ENCODE measurements at places on chromosomes 3 and 15. TPM values are rescaled to one million over a fixed set of nuclear protein-coding genes. Genes with fewer than 3 reads are reported as not detected.

DNA sequence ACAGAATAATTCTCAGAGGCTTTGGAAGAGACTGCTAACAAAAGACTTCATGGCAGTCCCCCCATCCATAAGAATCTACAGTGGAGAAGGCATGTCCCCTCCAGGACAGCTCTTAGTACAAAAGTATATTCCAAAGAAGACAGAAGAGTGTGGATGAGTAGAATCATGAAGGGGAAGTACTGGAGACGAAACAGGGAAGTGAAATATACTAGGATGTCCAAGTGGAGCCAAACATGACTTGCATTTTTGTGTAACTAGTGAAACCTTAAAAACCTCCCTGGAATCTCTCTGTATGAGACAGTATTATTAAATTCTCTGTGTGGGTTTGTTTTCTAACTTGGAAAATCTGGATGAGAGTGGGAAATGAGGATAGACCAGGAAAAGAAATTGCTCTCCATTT, 312.4 kb downstream of the RSL24D1 start:
- DNase-seq = no peak

DNA sequence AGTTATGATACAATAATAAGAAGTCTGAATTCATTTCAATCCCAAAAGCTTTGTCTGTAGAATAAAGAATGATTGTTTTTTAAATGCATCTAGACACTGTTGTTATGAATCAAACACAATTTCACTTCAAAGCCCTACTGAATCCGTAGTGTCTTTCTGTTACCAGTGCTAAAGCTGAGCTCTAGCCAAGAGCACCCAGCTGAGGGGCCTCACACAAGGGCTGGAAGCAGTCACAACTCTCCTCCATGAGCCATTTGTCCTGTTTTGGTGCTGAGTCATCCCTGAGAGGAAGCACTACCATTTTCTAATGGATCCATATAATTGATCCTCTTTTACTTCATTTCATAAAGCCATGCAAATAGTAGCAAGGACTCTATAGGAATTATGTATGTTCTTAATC, 158.2 kb upstream of the ANKRD28 start:
- DNase-seq = no peak

GRCh38 chr3:32850226-32850625, 32.4 kb downstream of the TRIM71 start:
- no peak for DNase-seq

DNA sequence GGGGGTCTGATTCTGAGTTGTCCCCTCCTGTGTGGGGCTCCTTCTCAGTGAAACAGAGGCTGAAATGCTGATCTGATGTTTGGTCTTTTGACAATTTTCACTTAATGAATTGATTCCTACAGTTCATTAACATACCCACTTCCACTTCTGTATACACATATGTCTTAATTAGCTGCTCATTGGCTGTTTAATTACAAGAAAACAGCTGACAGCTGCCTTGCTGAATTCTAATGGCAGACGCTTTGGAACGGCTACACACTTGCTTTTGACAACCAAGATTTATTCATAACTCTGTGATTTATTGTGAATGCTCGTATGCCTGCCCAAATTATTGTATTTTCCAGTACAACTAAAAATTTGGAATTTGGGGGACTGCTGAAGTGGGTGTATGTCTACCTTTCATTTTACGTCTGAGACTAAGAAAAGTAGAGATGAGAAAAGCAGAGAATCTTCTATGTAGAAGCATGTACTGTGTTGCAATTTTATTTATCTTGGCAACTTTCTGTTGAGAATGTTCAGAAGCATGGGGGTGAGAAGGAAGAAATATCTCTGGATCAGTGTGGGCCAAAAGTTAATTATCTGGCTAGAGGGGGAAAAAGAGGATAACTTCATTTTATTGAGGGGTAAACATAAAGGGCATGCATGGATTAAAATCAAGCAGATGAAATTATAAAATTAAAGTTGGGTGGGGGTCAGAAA, 46.5 kb upstream of the ICE2 start:
- DNase-seq = no peak

DNA sequence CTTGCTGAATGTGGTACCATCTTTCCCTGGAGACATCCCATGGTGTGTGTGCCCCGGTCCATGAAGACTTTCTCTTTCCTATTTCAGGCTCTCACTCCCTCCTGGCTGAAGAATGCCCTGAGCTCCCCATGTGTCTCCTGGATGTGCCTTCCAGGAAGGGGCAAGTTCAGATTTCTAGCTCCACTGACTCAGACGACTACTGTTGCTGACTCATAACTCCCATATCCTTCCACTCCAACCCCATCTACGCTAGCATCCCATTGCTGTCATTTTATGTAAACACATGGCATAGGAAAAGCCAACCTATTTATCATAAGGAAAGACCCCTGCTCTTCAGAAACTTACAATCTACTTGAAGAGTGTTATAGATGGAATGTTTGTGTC, 95.0 kb downstream of the ADCY5 start:
- no peak for DNase-seq

GRCh38 chr15:76158226-76158625, 98.4 kb downstream of the TMEM266 start:
- no peak for DNase-seq

DNA sequence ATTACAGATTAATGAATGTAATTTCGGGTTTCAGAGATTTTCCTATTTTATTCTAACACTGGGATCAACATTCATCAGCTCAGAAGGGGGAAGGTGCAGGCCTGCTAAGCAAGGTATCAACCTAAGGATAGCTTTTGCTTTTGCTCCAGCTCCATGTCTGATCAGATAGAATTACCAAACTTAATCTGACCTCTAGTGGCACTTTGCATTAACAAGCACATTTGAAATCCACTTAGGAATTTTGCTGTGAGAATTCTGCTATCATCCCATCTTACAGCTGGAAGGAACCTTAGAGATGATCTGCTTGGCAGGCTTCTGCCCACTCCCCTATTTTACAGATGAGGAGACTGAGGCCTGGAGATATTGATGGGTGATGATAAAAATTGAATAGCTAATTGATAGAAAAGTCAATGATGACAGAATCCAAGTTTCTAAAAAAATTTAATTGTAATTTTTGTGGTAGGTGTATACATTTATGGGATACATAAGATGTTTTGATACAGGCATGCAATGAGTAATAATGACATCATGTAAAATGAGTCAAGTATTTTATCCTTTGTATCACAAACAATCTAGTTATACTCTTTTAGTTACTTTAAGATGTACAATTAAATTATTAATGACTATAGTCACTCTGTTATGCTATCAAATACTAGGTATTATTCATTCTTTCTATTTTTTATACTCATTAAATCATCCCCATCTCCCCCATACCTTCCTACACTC, 209.2 kb upstream of the ZPLD1 start:
- no peak for DNase-seq

DNA sequence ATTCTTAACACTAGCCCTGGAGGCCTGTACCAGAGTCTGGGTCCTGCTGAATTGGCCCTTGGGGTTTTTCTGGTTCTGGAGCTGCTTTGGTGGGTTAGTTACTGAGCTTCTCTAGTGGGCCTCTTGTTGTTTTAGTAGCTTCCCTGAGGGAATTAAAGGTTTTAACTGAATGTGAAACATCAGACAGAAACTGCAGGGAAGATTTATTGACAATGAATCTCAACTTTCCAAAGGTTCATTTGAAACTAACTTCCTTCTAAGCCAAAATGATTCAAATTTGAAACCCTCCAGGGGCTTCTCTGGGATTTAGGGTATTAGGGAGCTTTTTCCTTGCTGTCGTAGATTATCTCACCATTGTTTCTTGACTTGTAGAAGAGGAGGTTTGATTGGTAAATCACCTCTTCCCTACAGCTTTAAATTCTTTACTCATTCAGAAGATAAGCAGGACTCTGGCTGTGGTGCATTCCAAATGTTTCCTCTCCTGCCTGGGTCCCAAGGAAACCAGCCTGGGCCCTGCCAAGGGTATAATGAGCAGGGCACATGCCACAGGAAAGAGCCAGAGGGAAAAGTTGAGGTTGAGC, 71.0 kb downstream of the TP63 start:
- DNase-seq = no peak

GRCh38 chr15:75597667-75598341, 18.7 kb upstream of the PTPN9 start:
- DNase-seq = peak; percentile 41

- DNase-seq = no peak
Observed at GRCh38 chr3:72032441-72033135, 247.6 kb upstream of the PROK2 start.

Gene FAM174B
- total RNA-seq = 3.7 TPM

Gene CIB2
- total RNA-seq = 2.2 TPM

Gene SERPINI2
- total RNA-seq = not detected

Gene NOX5
- 0.21 TPM for total RNA-seq

Gene CTXN2
- total RNA-seq = 0.05 TPM
